ENCODE measurements at places on chromosomes 2 and 18.

DNA sequence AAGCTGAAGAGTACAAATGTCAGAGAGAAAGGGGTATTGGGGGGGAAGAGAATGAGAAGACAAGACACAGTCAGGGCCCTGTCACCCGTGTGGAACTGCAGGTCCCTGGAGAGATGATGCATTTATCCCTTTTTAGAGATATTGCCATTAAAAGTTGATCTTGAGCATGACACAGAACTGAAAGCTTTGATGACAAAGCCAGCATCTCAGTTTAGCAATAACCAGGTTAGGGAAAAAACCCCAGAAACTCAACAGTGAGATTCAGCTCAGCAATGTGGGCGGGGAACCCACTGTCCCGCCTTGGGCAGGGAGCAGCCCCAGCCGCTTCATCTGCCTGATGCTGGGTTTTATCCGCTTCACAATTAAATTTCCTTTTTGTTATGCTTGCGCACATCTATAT, 181.1 kb downstream of the NEDD4L start:
- DNase-seq = no peak

- DNase-seq = no peak
These were observed 165.0 kb upstream of the CCDC68 start for GRCh38 chr18:55124078-55124763.

GRCh38 chr18:24271381-24272228, 126.0 kb downstream of the OSBPL1A start:
- DNase-seq = peak; percentile 69

DNA sequence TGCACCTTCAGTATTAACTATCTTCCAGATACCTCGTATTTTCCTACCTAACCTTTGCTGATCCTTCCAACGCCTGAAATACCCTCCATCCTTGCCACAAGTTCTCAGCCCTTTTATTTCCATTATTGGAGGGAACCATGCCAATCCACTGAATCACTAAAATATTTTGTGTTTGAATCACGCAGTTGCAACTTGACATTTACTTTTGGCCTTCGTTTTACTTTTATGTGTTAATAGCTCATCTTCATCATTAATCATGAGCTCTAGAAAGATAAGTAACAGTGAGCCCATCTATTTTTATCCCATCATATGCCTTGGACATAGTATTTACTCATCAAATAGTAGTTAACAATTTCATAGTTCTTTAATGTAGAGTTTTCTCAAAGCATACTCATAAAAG, 463.2 kb downstream of the THSD7B start:
- DNase-seq = no peak

GRCh38 chr18:69757733-69758132, 189.9 kb downstream of the CD226 start:
- no peak for DNase-seq

DNA sequence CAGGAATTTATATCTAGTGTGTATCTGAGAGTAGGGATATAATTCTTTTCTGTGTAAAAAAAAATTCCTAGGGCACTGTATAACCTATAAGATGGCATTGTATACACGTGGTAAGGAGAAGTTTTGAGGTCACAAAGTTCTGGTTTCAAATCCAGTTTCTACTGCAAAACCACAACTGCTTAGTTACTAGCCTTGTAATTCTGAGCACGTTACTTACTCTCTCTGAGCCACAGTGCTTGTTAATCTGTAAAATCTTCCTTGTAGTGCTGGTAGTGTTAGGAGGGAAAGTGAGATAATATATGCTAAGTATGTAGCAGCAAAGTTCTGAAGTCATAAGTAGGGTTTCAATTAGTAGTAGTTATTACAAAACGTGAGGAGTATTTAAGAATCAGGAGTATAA, 175.4 kb downstream of the SATB2 start:
- DNase-seq = no peak

GRCh38 chr2:221377597-221377996, 194.5 kb downstream of the EPHA4 start:
- DNase-seq = no peak

- no peak for DNase-seq
These were observed 193.9 kb downstream of the RTP5 start for GRCh38 chr2:242063436-242063835.

DNA sequence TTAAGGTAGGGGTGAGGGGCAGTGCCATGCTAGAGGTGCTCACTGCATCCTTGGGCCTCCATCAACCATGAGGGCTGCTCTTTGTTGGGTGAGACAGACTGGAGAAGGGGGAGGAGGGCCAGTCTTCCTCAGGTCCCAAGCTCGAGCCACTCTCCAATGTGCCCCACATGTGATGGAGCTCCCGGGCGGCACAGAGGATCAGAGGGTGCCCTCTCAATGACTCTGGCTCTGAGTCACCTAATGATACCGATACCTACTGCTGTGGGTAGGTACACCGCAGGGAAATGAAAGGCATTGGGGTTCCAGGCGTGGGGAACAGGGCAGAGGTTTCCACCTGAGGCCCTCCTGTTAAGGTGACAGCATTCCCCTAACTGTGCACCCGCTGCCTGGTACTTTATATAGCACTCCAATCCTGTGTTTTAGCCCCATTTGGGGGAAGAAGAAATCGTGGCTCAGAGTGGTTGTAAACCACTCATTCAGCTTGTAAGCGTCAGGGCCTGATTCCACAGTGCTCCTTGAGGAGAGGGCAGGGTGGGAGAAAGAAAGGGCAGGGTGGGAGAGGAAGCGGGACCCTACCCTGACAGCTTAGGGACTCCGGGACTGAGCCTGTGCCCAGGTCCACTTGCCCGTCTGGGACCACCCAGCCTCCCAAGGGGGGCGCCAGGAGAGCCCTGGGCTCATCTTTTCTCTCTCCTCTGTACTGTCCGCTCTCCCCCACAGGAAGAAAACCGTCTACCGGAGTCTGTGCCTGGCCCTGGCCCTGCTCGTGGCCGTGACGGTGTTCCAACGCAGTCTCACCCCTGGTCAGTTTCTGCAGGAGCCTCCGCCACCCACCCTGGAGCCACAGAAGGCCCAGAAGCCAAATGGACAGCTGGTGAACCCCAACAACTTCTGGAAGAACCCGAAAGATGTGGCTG, 1.8 kb downstream of the B3GNT7 start:
- no peak for DNase-seq

DNA sequence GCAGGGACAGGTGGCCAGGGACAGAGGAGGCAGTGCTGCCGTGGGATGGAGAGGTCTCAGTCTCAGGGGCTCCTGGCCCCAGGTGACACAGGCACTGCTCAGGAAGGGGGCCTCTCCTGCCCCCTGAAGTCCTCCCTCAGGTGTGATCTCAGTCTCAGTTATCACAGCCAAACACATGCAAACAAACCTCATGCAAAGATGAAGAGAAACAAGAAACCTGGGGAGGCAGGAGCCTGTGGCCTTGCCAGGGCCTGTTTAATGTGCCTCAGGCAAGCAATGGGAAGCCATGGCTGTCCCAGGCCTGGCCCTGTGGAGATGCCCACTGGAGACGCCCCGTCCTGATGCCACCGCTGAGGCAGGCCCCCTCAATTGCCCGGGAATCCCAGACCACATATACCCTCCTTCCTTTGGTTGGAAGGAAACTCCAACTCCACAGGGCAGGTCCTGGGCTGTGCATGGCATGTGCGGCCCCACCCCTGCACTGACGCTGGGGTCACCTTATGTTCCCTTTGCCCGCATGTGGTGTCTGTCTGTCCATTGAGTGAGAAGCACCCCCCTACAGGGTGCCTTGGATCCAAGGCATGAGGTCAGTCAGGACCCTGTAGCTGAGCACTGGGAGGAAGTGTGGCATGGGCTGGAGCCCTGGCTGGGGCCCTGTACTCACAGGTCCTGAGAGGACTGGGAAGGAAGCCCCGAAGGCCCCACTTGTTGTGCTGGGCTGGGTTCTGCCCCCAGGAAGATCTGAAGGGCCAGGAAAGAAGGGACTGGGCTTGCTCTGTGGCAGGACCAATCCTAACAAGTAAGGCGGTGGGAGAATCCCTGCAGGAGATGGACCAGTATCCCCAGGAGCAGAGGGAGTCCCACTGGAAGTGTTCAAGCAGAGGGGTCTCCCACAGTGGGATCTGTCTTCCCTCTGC, 68.8 kb upstream of the RAB6C start:
- no peak for DNase-seq

GRCh38 chr2:201344663-201345366, 12.3 kb downstream of the FLACC1 start:
- no peak for DNase-seq

DNA sequence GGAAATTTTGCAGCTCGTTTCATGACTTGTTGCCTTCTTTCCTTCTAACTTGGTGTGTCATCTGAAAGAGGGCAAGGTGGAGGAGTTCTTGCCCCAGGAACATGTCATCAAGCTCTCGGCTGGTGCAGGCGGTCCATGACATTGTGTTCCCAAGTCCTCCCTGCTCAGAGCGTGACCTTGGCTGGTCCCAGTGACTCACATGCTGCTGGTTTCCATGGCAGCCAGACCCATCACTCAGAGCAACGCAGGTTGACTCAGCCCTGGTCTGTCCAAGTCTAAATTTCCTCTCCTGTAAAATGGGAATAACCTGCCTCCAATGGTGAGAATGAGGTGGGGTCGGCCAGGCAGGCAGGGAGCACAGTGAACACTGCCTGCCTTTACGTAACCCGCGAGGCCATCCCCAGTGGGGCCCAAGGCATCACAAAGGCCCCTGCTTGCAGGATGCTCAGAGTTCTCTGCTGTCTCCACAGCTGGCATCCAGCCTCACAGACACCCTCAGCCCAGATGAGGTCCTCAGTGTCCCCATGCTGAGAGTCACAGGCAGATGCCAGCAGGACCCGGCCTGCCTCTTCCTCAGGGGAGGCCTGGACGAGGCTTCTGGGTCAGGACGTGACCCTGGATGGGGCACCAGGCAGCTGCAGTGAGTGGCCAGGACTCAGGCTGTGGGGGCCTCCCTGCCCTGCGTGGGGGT, 143.7 kb downstream of the TPO start:
- no peak for DNase-seq

DNA sequence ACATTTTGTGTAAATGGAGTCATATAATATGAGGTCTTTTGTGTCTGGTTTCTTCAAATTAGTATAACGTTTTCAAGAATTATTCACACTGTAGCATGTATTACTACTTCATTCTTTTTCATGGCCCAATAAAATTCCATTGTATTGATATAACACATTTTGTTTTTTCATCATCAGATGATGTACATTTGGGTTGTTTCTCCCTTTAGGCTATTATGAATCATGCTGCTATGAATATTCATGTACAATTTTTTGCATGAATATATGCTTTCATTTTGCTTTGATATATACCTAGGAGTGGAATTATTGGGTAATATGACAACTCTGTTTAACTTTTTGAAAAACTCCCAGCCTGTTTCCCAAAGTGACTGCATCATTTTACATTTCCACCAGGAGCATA, 220.2 kb downstream of the NR4A2 start:
- DNase-seq = no peak

- no peak for DNase-seq
These were observed 42.0 kb downstream of the ZEB2 start for GRCh38 chr2:144477957-144478311.

- DNase-seq = no peak
These were observed 21.3 kb downstream of the PSME4 start for GRCh38 chr2:53949457-53949856.

DNA sequence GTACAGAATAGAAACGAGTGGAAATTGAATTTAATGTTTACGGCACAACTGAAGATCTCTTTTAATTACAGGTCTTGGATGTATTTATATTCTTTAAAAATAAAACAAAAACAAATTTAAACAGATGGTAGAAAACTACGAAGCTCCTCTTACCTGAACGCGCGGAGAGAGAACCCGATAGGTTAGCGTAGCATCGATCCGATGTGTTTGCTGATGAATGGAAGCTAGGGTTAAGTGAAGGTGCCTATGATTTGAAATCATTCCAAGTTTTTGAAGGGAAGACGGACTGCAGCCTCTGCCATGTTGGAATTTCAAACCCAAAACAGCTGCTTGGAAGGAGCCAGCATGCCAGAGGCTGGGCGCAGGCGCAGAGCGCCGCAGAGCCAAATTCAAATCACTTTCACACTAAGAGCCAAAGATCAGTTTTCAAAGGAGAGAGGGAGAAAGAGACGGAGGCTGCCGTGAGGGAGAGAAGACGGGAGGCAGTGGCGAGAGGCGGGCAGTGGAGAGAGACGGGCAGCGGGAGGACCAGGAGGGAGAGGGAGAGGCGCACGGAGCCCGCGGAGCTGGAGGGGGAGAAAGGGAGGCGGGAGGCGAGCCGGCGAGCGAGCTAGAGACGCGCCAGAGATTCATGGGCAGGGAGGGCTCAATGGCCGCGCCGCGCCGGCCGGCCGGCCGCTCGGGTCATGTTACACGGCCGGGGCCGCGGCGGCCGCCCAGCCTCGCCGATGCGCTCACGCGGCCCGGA, at the start of gene FIGN:
Gene FIGN (minus strand): TSS at position 324 of the 748 bp plus-strand sequence. CDS start 1,081 bp downstream, outside the sequence.
- DNase-seq = peak; percentile 66

- DNase-seq = no peak
These were observed 681.2 kb downstream of the EPHA4 start for GRCh38 chr2:220890931-220891330.

GRCh38 chr2:230878599-230879188, 14.0 kb downstream of the ITM2C start:
- no peak for DNase-seq

- DNase-seq = no peak
These were observed 158.6 kb upstream of the SERTAD2 start for GRCh38 chr2:64812285-64812684.

GRCh38 chr2:195595825-195596224, 61.2 kb upstream of the SLC39A10 start:
- DNase-seq = no peak

DNA sequence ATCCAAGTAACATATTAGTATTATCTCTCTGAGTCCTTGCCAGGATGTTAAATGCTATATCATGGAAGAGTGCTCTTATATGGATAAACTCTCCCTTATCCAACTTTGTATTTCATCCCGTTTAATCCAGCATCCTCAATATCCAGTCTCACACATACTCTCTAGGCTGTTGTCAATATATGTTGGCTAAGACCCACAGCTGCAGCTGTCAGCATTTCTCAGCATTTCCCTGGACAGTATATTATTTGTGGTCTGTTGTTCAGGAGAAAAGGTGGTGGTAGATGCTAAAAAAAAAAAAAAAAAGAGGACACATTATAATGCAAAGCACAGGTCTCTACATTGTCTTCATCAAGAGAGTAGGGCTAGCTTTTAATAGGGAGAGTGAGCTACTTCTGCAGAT, 1368.0 kb upstream of the ZEB2 start:
- no peak for DNase-seq

- DNase-seq = no peak
These were observed 183.9 kb upstream of the LINC00305 start for GRCh38 chr18:64332835-64333234.

- DNase-seq = no peak
These were observed 23.8 kb upstream of the BAZ2B start for GRCh38 chr2:159640176-159640575.

Measured in T1000 (cell line).